ENCODE measurements at places on chromosomes 7 and 10. TPM values are rescaled to one million over a fixed set of nuclear protein-coding genes. Genes with fewer than 3 reads are reported as not detected.

Gene TMEM273
- total RNA-seq = 10.2 TPM

Gene SUN3
- 1.1 TPM for total RNA-seq

DNA sequence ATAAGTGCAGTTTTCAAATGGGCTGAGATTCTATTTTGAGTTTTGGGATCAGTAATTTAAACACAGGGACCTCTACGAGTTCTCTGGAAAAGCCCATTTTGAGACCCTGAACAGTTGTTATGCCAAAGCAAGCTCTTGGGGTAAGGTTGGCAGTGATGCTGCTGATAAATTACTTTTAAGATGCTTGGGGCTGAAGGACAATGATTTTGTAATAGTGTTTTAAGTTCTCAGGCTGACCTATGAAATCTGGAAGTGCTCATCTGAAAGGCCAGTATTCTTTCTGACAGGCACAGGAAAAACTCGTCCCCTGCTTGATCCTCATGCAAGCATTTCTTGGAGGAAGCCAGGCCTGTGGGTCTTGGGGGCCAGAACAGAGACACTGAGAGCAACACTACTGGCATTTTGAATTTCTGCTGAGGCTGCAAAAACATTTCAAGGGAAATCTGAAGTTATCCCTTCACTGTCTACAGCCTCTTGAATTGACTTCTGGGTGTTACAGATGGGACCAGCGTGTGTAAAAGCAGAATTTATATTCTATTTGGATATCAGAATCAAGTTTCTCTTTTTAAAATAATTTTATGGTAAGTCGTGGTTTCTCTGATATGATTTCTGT lies 79.7 kb downstream of the AUTS2 start:
- H3K36me3 ChIP-seq = no peaks in the 10 kb centered on the region
- peaks cover 12% of the 10 kb centered on the region for H3K4me1 ChIP-seq
- no peak for DNase-seq
- H3K27ac ChIP-seq = no peak overlapping the region

DNA sequence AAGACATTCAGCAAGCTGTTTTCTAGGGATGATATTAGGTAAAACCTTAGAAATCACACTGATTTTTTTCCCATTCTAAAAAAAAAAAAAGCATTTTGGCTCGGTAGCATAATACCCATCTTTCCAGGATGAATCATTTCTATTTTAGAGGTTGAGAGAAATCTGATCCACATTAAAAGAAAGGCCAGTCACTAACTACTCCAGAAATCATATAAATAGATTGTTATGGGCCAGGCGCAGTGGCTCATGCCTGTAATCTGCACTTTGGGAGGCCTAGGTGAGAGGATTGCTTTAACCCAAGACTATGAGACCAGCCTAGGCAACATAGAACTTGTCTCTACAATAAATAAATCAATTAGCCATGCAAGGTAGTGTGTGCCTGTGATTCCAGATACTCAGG lies 164.3 kb downstream of the BAMBI start:
- H3K4me3 ChIP-seq = no peak overlapping the region
- no peaks in the 10 kb centered on the region for H3K4me1 ChIP-seq
- no peaks in the 10 kb centered on the region for H3K27me3 ChIP-seq
- DNase-seq = no peak
- H3K27ac ChIP-seq = no peak overlapping the region
- H3K36me3 ChIP-seq = no peaks in the 10 kb centered on the region

GRCh38 chr7:102248456-102249395 lies 37.9 kb upstream of the SH2B2 start:
- H3K4me1 ChIP-seq = peaks cover 6% of the 10 kb centered on the region
- no peaks in the 10 kb centered on the region for H3K27me3 ChIP-seq
- H3K27ac ChIP-seq = no peak overlapping the region
- peaks cover 48% of the 10 kb centered on the region for H3K36me3 ChIP-seq
- H3K4me3 ChIP-seq = no peak overlapping the region

- no peak overlapping the region for H3K27ac ChIP-seq
- H3K36me3 ChIP-seq = no peaks in the 10 kb centered on the region
- H3K4me1 ChIP-seq = no peaks in the 10 kb centered on the region
Observed at GRCh38 chr10:33927347-33927746, 592.9 kb upstream of the NRP1 start.

DNA sequence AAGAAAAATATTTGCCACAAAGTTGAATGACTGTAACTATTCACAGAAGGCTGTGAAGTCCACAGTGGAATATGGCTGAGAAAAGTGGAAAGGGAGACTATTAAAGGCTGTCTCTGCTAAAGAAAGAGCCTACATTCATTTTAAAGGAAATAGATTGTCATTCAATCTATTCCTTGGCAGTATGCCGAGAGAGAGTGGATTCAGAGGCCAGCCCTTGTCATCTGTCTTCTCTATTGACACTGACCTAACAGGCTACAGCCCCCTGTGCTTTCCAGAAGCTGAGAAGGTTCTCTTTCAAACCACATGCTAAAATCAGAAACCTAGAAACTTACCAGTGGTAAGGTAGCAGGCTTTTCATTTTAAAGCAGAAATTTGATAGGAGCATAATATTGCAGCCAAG lies 12.1 kb downstream of the ODAD2 start:
- no peaks in the 10 kb centered on the region for H3K27me3 ChIP-seq
- H3K4me3 ChIP-seq = no peak overlapping the region
- no peak overlapping the region for H3K27ac ChIP-seq

DNA sequence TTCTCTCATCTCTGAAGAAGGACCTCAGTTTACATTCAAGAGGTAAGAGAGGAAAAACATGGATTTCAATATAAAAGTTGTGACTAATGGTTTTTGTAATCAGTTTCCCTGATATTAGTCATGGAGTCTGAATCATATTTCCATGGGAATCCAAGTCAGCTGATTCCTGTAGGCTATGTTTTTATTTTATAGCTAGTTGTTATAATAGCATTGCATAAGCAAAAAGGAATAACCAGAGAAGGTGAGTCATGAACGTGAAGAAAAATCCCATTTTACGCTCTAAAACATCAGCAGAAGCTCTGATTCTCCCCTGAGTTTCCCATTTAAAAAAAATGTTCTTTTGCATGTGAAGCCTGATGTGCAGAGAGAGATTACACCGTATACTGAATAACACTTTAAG lies 299.3 kb downstream of the SFMBT2 start:
- no peaks in the 10 kb centered on the region for H3K4me1 ChIP-seq
- H3K4me3 ChIP-seq = no peak overlapping the region
- no peak overlapping the region for H3K27ac ChIP-seq
- H3K36me3 ChIP-seq = no peaks in the 10 kb centered on the region

DNA sequence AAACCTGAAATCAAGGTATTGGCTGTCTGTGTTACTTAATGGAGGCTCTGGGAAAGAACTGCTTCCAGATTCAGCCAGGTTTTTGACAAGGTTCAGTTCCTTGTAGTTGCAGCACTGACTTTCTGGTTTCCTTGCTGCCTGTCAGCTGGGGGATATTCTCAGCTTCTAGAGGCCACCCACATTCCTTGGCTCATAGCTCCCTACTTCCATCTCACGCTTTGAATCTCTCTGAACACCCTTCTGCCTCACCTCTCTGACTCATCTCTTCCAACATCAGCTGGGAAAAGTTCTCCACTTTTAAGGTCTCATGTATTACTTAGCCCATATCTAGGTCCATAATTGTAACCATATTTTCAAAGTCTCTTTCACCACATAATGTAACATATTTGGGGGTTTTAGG lies 22.9 kb upstream of the GPR22 start:
- DNase-seq = no peak
- H3K4me3 ChIP-seq = no peak overlapping the region
- H3K27ac ChIP-seq = no peak overlapping the region
- H3K4me1 ChIP-seq = no peaks in the 10 kb centered on the region

Gene HOXA9
- total RNA-seq = 1.5 TPM

Gene CALML5
- total RNA-seq = 32.6 TPM

Gene DPP6
- total RNA-seq = 4.5 TPM

DNA sequence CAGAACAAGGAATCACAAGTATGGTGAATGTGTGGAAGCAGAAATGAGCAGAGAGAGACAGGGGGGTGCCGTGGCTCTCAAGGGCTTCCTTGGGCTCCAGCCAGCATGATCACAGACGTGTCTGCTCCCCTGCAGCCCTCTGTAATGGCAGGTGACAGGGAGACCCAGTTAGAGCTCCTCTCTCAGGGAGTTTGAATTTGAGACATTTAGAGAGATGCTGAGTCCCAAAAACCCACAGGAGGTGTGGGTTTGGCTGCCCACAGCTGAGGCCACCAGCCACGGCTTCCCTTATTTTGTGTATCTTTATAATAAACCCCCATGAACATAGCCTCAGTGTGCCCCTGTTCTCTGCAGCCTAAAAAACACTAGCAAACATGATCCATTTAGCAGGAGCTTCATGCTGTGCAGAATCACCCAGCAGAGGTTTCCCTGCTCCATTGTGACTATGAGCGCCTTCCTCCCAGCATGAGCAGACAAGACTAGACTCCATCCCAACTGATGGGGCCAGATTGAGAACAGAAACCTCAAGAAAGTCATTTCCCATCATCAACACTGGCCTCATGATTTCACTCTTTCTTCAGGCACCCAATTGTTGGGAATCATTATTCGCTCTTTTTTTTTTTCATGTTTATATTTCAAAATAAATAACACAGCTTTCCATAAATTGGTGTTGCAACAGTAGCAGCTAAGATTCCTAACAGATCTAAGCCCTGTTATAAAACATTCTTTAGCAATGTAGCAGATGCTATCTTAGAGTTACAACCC lies 13.4 kb downstream of the NOD1 start:
- no peak for DNase-seq
- peaks cover 6% of the 10 kb centered on the region for H3K4me1 ChIP-seq
- H3K27me3 ChIP-seq = no peaks in the 10 kb centered on the region
- no peak overlapping the region for H3K27ac ChIP-seq

Gene FAM241B
- total RNA-seq = 1.0 TPM

- H3K4me1 ChIP-seq = peaks cover 3% of the 10 kb centered on the region
- H3K27ac ChIP-seq = no peak overlapping the region
- peak overlapping the region; percentile 56 for H3K4me3 ChIP-seq
- DNase-seq = peak; percentile 46
Observed at GRCh38 chr10:133378251-133379096, 588 bp upstream of the PAOX start.

Gene AKR1C4
- total RNA-seq = not detected

GRCh38 chr10:10044922-10045764 lies 972.5 kb upstream of the CELF2 start:
- no peak overlapping the region for H3K4me3 ChIP-seq
- no peaks in the 10 kb centered on the region for H3K36me3 ChIP-seq
- DNase-seq = no peak

DNA sequence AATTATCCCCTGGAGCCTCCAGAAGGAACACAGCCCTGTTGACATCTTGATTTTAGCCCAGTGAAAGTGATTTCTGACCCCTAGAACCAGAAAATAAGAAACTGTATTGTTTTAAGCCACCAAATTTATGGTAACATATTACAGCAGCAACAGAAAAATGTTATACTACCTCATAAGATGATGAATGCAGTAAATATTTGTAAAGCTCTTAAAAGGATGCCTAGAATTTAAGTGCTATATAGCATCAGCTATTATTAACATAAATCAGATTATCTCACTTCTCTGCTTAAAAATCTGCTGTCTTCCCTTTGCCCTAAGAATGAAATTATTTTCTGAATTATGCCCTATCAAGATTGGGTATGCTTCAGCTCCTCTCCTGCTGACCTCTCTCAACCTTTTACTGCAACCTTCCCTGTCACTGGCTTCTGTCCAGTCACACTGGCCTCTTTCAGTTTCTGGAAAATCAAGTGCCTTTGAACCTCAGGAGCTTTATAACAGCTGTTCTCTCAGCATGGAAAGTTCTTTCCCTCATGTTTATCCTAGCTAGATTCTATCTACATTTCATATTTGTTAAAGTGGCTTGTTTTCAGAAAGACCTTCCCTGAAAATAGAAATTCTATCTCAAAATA lies 78.9 kb downstream of the GPR37 start:
- H3K4me3 ChIP-seq = no peak overlapping the region
- DNase-seq = no peak
- H3K4me1 ChIP-seq = no peaks in the 10 kb centered on the region
- no peak overlapping the region for H3K27ac ChIP-seq
- no peaks in the 10 kb centered on the region for H3K27me3 ChIP-seq

Gene CYP3A7
- 0.99 TPM for total RNA-seq

Gene LIPN
- 0.09 TPM for total RNA-seq

Data from thymus (tissue), 14 donors.